Activated T-cell treated with anti-CD3 and anti-CD28 coated beads, Interleukin-2, amount 50 U/mL, for 24 hours (primary cell): ENCODE measurements at places on chromosomes 5 and 9.

DNA sequence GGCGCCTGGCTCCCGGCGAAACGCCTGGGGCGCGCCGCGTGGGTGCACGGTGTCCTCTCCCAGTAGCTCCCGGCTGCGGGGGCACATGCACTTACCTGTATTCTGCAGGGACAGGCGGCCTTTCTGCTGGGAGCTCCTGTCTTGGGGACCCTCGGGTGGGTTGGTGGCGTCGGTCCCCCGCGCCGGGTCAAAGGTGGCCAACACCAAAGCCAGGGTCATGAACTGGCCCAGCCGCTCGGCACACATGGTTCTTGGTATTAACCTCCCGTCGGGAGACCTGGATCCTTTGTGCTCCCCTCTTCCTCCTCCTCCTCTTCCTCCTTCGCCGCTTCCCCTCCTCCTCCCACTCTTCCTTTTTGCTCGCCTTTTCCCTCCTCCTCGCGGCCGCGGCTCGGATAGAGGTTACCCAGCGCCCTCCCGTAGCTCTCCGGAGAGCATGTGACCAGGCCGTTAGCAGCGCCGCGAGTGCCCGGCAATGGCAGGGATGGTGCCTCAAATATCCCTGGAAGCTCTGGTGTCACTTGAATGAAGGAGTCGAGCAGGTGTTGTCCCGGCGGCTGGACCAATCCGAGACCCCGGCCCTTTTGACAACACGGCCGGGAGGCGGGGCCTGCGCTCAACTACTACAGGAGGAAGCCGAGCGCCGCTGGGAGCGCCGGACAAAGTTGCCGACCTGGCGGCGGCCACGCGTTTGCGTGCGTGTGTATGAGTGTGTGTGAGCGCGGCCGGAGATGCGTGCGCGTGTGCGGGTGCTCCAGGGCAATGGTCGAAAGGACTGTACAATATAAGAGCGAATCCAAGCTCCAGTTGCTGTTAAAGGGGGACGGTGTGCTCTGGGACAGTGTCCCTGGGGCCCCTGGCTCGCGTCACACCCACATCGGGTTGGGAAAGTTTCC is at the start of gene STC2:
Gene STC2 (minus strand): TSS at position 467 of the 896 bp plus-strand sequence. CDS start 221 bp downstream, at position 246.
- peak within 1 kb of the TSS; percentile 82 for H3K4me3 ChIP-seq
- peak within 1 kb of the TSS; percentile 80 for H3K27ac ChIP-seq
- peaks cover 44% of the 10 kb centered on the region for H3K4me1 ChIP-seq
- H3K27me3 ChIP-seq: peaks cover 87% of the 10 kb centered on the region
- H3K36me3 ChIP-seq: peaks cover 27% of the 10 kb centered on the region

DNA sequence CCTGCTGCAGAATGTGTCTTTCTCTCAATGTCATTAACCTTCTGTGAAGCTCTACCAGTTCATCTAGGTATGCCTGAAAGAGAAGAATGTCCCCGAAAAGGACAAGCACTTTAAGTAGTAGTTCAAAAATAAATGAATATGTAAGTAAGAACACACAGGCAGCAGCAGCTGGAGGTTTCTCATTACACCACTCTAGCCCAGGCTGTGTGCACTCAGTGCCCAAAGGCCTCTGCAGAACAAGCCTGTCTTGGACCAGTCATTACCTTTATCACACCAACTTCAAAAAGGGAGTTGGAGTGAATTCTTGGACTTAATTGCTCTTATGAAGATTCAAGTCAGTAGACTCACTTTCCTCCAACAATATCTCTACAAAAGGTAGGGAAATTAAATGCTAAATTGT is 268.8 kb downstream of the MLLT3 start:
- H3K4me3 ChIP-seq: no peak overlapping the region
- no peak overlapping the region for H3K27ac ChIP-seq
- peaks cover 64% of the 10 kb centered on the region for H3K4me1 ChIP-seq
- DNase-seq: no peak
- no peaks in the 10 kb centered on the region for H3K27me3 ChIP-seq

GRCh38 chr9:74255489-74255984 is 241.6 kb upstream of the RORB start:
- no peaks in the 10 kb centered on the region for H3K4me1 ChIP-seq
- no peak overlapping the region for H3K27ac ChIP-seq
- H3K36me3 ChIP-seq: no peaks in the 10 kb centered on the region
- H3K27me3 ChIP-seq: no peaks in the 10 kb centered on the region

DNA sequence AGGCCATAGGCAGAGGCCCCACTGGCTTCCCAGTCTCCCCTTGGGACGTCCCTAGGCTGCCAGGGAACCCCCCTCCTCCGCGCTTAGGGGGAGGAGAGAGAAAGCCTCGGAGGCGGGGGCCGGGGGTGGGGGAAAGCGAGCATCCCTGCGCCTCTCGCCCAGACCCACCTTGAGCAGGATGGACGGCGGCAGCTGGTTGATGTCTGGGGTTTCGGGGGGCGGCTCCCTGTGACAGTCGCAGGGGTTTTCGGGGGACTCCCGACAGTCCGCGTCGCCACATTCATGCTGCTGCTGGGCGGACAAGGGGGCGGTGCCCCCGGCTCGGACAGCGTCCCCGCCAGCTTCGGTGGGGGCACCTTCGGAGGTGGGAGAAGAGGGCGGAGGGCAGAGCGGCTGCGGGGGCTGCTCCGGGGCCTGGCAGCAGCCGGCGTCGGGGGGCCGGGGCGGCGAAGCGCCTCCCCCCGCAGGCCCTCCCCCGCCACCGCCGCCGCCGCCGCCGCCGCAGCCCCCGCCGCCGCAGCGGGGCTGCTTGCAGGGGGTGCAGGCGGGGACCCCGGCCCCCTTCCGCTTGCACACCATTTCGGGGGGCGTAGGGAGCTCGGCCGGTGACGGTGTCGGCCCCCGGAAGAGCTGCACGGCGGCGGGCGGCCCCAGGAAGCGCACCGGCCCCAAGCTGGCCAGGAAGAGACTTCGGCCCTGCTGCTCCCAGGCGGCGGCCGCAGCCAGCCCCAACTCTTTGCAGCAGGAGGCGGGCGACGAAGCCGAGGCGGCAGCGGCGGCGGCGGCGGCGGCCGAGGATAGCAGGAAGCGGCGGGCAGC is 1.2 kb downstream of the FBXL17 start:
- peak overlapping the region; percentile 89 for H3K4me3 ChIP-seq
- peak overlapping the region; percentile 95 for H3K27ac ChIP-seq
- H3K4me1 ChIP-seq: peaks cover 42% of the 10 kb centered on the region
- no peaks in the 10 kb centered on the region for H3K27me3 ChIP-seq
- peaks cover 27% of the 10 kb centered on the region for H3K36me3 ChIP-seq
- peak; percentile 72 for DNase-seq

DNA sequence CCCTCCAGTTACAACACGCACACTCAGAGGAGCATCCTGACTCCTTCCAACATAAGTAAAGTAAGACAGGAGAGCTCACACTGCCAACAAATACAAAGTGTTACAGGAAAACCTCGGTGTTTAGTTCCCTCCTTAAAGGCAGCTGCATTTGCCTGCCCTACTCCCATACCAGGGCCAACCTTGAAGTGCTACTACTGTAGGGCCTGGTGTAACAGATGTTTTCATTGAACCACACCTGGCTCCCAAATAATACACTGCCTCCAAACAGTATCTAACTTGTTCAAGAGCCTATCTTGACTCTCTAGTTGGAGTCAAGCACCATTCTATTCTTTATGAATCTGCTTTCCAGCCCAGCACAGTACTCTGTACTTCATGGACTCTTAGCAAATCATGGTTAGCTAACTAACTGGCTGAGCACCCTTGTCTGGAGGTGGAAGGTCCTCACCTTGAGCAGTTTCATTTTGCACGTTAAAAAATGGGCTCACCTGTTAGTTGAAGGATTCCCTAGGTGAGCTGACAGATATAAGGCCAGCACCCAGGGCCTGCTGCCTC is 34.6 kb downstream of the TTC39B start:
- H3K36me3 ChIP-seq: peaks cover 6% of the 10 kb centered on the region
- H3K4me1 ChIP-seq: peaks cover 59% of the 10 kb centered on the region
- DNase-seq: no peak

- H3K36me3 ChIP-seq: no peaks in the 10 kb centered on the region
- H3K27ac ChIP-seq: no peak overlapping the region
- no peak for DNase-seq
- H3K4me3 ChIP-seq: no peak overlapping the region
- H3K27me3 ChIP-seq: no peaks in the 10 kb centered on the region
- H3K4me1 ChIP-seq: no peaks in the 10 kb centered on the region
Measured at GRCh38 chr5:123813264-123813663, 301.3 kb downstream of the CSNK1G3 start.
